ENCODE measurements at places on chromosomes 13 and 19.

DNA sequence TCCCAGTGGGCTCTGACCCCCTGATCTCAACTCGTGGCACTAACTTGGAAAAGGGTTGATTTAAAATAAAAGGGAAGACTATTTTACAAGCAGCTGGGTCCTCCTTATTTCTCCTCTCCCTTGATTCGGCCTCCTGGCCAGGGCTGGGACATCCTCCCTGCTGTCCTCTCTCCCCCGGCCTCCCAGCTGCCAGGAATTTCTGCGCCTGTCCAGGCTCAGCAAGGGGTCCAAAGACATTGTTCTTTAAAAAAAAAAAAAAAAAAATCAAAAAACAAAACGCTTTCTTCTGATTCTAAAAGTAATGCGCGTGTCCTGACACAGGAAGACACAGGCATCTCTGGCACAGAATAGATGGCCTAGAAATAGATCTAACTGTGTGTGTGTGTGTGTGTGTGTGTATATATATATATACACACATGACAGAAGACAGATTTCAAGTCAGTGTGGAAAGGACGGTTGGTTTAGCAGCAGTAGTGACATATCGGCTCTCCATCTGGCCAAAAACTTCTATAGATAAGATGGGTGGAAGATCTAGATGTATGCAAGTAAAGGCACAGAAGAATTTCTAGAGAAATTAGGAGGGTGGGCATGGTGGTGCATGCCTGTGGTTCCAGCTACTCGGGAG is 12.3 kb upstream of the LENG8 start:
- DNase-seq = no peak

- no peak for DNase-seq
These were observed 1.0 kb downstream of the IFT88 start for GRCh38 chr13:20567881-20568528.

GRCh38 chr19:38183251-38183897 is 40.6 kb downstream of the DPF1 start:
- no peak for DNase-seq

DNA sequence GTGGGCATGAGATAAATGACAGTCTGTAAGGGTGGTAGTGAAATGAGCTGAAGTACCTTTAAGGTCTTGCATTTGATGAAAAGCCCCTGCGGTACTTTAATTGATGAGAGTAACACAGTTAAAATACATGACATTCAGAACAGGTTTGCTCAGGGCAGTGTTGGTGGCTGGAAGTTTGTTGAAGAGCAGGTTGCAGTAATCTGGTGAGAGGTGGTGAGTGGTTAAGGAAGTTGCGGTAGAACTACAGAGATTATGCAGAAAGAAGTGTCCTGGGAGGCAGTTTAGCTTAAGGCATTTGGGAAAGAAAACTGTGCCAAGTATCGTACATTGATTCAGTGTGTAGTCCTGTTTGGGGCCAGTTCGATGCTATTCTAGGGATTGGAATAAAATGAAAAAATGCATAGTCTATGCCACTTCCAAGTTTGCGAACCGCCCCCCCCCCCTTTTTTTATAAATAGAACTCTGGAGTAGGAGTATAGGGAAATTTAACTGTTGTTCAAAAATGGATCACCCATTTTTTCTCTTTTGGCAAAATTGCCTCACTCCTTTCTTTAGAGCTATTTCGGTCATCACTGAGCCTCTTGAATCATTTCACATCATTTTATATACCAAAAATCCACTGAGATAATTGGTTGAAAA is 42.7 kb downstream of the SLAIN1 start:
- DNase-seq = no peak

DNA sequence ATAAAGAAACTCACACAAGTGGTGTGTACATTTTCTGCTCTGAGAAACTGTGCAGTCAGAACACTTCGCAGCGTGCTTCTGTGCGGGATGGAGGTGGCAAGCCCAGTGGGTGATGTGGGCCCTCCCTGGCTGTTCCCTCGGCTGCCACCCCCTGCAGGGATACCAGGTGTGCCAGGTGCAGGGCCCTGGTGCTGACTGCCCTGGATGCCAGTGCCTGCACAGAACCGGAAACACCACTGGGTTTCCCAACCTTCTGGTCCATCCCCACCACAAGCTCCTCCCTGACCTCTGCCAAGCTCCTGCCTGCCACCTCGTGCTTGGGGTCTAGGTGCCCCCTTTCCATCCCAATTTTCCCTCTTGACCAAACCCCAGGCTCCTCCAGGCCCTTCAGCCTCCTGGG is 81.9 kb upstream of the MCF2L start:
- no peak for DNase-seq

- no peak for DNase-seq
These were observed 61.7 kb downstream of the TDRD12 start for GRCh38 chr19:32781280-32781679.

DNA sequence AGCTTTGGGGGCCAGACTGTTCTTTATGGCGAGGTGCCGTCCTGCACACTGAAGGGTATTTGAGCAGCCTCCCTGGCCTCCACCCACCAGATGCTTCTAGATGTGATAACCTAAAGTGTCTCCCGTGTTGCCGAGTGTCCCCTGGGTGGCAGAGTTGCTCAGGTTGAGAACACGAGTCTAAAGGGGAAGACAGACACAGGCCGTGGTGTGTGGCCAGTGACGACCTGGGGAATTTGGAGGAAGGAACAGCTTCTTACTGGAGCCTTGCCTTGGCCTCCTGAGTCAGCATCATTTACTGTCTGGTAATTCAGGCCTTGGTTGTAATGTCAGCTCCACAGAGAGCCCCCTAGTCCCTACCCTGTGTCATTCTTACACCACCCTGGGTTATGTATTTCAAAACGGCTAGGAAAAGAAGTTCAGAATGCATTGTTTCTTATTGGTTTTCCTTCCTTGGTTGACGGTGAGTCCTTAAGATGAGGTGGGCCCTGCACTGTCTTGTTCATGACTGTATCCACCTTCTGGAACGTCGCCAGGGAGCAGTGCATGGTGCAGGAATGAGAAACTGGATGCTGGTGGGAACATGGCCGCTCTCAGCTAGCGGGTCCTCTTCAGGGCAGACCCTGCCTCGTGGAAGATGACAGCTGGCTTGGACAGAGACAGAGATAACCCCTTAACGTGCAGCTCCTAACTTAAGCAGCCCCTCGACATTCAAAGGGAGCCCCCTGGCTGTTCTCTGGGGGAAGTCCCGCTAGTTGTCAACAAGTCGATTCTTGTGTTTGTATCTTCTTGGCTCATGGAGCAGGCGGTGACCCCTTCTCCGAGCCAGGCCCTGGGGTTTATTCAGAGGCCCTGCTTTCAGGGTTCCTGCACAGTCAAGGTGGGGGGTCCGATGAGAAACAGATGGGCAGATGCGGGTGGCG is 7.2 kb downstream of the SIN3B start:
- no peak for DNase-seq

DNA sequence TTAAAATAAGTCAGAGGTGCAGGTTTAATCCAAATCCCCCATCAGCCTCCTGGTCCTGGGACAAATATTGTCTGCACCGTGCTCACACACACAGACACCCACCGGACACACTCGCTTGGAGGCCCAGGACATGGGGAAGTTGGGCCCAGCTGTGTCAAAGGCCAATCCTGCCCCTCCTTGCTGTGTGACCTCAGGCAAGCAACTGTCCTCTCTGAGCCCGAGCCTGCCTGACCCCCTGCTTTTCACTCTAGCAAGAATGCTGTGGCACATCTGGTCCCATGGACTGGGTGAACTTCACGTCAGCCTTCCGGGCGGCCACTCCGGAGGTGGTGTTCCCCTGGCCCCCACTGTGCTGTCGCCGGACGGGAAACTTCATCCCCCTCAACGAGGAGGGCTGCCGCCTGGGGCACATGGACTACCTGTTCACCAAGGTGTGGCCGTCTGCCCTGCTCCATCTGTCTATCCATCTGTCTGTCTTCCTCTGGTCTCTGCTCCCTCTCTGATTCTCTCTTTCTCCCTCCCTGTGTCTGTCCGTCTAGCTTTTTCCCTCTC is 9.3 kb downstream of the UPK1A start:
- DNase-seq = no peak

DNA sequence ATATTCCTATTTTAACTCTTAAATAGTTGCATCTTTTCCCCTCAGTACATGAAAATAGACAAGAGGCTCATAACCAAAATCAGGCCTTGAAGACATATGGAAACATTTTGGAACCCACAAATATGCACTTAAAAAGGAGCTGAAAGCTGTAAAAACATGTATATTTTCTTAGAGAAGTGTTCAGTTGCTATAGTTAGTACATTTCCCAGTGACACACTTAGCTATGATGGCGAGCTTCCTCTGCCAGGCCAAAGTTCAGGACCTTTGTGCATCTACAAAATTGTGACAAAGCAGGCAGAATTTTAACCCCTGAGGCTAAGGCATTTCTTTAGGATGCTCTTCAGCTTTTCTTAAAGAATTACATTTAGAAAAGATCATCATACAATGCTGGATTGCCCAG is 54.5 kb downstream of the RCBTB2 start:
- DNase-seq = no peak

DNA sequence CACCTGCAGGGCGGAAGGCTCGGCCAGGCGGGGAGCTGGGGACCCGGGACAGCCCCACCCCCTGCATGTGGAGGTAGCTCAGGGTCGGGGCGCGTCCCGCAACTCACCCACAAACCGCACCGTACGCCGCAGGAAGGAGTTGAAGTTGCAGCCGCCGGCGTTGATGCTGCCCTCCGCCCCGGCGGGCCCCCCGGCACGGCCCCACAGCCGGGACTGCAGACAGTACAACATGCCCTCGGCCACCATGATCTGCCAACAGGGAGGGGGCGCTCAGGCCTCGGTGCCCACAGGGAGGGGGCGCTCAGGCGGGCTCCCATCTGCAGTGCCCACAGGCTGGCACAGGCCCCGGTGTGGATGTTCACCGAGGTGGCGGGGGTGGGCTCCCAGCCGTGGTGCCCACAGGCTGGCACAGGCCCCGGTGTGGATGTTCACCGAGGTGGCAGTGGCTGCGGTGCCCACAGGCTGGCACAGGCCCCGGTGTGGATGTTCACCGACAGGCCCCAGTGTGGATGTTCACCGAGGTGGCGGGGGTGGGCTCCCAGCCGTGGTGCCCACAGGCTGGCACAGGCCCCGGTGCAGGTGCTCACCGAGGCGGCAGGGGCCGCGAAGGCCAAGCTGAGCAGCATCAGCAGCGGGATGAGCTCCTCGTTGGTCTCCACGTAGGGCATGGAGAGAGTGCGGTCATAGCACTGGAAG is 6.5 kb downstream of the PLPPR3 start:
- no peak for DNase-seq

DNA sequence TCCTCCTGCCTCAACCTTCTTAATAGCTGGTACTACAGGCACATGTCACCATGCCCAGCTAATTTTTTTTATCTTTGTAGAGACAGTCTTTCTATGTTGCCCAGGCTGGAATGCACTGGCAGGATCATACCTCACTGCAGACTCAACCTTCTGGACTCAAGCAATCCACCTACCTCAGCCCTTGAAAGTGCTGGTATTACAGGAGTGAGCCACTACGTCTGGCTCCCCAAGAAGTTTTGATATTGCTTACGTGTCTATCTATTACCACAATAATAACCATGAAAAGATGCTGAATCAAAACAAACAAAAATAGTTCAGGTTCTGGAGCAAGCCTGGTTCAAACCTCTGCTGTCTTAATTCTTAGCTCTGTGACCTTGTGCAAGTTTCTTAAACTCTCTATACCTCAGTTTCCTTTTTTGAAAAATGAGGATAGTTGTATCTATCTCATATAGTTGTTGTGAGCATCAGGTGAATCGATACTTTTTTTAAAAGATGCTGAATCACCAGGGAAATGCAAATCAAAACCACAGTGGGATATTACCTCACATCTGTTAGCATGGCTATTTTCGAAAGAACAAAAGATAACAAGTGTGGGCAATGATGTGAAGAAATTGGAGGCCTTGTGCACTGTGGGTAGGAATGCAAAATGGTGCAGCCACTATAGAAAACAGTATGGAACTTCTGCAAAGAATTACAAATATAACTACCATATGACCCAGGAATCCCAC is 19.0 kb upstream of the LEUTX start:
- DNase-seq = no peak

DNA sequence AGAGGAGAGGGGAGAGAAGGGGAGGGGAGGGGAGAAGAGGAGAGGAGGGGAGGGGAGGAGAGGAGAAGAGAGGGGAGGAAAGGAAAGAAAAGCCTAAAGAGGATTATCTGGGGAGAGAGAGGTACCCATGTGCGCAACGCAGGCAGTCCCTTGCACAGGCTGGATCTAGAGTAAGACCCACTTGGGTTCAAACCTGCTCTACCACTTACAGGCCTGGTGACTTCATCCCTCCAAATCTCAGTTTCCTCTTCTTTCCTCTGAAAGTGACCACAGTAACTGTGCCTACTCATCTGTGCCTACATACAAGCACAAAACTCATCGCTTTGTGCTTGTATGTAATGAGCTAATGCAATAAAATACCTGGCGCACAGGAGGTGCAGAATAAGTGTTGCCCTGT is 732 bp upstream of the MAP1S start:
- DNase-seq = no peak
